ENCODE measurements at places on chromosomes 7 and 10.

GRCh38 chr7:99218406-99219184 is 10.7 kb upstream of the KPNA7 start:
- no peak for DNase-seq

GRCh38 chr7:51021906-51022570 is 239.3 kb upstream of the GRB10 start:
- no peak for DNase-seq

DNA sequence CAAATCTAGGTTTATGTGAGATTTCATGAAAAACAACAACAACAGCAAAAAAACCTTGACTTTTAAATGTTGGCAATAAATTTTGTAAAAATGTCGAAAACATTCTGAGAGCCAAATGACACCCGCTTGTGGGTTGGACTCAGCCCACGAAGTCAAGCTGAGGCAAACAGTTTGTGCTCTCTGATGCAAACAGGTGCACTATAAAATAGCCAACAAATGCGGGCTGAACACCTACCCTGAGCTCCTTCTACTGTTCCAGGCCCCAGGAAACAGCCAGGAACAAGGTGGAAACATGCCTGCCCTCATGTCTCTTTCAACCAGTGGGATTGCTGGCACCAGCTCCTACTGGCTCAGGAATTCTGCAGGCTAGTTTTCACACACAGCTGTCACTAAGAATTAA is 105.0 kb upstream of the ZNF716 start:
- DNase-seq: no peak

- DNase-seq: no peak
Measured at GRCh38 chr7:117347962-117348672, 25.3 kb upstream of the WNT2 start.

GRCh38 chr10:52258799-52259425 is 55.2 kb upstream of the DKK1 start:
- no peak for DNase-seq

DNA sequence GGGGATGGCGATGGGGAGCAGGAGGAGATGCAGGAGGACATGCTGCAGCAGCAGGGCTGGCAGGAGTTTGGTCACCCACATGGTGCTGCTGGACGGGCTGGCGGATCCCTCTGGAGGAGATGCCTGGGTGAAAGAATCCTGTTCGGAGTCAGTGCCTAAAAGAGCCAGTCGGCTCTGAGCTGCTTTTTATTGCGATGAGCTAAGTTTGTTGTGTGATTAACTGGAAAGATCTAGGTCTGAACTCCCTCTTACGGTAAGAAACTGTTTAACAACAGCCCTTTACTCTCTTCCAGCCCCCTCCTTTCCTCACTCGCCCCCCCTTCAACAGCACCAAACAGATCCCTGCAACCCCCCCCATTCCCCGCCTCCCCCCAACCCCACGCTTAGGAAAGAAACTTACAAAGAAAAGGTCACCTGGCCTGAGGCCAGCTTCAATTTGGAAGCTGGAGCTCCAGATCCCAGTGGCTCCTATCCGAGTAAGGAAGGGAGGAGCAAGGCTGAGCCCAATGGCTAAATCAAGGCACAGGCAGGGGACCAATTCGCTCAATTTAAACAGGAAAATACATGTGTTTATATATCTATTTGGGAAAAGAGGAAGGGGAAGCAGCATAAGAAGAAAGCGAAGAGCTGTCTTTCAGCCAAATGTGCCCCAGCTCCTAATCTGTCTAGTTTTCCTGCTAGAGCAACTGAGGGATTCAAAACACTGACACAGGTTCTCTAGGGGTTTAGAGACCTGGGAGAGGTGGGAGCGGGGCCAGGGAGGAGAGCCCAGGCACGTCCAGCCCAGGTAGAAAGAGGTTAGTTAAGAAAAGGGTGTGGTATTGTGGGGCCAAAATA is at the start of gene HGF:
Gene HGF, minus strand, starts transcription at position 157 of the 837 bp plus-strand sequence. Its CDS starts 76 bp downstream, at position 81.
- no peak for DNase-seq

DNA sequence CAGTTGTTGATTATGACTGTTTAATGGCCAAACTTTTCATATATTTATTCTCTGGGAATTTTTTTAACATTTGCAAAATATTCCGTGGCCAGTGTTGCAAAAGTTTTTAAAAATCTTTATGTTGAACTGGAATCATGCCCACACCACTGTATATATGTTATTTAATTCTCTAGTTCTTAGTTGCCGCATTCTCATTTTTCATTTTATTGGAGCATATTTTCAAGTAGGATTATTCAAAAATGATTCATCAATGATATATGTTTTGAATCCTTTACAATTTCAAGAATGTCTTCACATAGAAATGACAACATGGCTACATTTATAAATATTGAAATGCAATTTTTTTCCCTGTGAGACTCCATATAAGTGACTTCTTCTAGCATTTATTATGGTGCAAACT is 188.6 kb upstream of the LRRTM3 start:
- DNase-seq: no peak

DNA sequence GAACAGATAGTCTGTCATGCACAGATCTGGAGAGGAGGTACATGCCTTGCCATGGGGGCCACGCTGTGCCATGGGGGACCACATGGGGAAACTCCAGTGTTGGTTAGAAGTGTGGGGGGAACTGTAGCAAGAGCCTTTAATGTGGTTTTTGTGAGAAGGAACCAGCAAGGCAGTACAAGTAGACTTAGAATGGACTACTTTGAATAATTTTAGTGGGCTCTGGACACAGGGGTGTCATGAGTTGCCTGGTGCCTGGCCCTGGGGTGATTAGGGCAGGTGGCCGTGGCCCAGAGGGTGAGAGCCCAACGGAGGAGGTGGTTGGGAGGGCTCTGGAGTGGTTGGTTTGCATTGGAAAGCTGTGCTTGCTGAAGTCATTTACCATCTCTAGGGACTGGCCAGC is 77.2 kb downstream of the CXCL12 start:
- DNase-seq: no peak

- DNase-seq: no peak
Measured at GRCh38 chr7:139570626-139571025, 47.1 kb downstream of the CLEC2L start.

DNA sequence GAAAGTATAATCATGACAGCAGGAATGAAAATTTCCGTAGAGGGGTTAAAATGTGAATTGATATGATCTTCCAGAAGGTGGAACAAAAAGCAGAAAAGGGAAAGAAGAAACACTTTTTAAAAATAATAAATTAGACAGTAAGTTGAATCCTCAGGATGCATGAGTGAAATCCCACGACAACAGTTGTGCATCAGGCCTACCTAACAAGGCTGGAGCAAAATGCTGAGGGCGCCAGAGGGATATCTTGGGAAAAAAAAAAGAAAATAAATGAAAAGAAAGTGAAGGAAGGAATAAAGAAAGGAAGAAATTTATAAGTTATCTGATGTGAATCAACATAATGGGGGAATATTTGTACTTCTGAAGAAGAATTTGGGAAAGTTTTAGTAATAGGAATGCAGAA is 13.0 kb upstream of the HUS1 start:
- no peak for DNase-seq

- no peak for DNase-seq
Measured at GRCh38 chr7:41315764-41316163, 387.1 kb downstream of the INHBA start.

DNA sequence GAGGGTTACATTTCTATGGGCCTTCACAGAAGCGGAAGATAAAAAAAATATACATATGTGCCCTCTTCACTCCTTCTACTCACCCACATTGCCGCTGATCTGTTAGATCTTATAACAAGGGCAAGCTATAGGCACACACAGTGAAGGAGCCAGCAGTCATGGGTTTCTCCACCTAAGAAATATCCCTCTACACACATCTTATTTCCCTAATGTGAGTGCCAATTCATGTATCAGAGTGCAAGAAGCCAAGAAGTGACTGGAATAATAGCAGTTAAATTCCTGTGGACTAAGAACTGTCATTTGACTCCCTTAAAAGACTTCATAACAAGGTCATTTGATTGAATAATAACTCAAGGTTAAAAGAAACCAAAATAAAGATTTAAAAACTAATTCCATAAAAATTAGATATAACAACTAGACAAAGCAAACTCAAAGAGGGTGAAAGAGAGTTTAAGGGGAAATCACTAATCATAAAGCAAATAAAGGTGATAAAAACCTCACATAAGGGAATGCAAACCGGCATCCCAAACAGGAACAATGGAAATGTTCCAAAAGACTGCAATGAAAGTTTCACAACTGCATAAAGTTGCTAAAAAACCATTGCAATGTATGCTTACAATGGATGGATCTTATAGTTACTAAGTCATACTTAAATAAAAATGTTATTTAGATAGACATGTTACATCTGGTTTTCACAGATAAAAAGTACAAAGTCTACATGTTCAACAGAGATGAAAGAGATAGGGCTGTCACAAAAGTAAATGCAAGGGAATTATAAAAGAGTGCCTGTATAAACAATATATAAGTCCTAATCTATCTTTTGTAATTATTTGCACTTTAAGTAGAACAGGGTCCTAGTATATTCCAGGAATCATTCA is 42.8 kb downstream of the ARHGAP21 start:
- DNase-seq: no peak

DNA sequence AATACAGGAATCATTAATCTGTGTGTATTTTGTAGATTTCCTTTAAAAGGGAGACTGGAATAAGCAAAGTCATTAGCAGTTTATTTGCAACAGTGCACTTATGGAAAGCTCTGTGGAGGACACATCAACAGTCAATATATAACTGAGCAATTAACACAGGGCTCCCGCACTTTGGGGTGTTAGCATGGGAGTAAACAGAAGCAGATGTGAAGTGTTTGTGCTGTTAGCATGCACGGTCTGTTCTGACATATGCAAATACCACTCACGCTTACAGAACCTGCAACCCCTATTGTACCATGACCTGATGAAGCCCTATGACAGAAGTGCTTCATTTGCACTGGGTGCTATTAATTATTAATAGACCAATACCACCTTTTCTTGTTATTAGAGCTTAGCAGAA is 118.9 kb downstream of the PPP1R3A start:
- no peak for DNase-seq

DNA sequence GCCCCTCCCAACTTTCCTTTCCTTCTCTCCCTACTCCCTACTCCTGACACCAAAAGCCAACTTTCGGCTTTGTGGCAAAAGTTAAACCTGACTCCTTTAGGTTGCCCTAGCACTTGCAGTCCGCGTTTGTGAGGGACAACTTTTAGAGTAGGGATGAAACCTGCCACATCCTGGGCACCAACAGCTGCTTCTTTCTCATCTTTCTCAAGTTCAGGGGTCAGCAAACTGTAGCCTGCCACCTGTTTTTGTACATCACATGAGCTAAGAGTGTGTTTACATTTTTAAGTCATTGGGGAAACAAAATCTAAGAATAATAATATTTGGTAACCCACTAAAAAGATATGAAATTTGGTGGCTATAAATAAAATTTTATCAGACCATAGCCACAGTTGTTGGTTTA is 660.6 kb downstream of the KCNMA1 start:
- no peak for DNase-seq

- DNase-seq: no peak
Measured at GRCh38 chr10:87038786-87039185, 18.7 kb downstream of the FAM25A start.

DNA sequence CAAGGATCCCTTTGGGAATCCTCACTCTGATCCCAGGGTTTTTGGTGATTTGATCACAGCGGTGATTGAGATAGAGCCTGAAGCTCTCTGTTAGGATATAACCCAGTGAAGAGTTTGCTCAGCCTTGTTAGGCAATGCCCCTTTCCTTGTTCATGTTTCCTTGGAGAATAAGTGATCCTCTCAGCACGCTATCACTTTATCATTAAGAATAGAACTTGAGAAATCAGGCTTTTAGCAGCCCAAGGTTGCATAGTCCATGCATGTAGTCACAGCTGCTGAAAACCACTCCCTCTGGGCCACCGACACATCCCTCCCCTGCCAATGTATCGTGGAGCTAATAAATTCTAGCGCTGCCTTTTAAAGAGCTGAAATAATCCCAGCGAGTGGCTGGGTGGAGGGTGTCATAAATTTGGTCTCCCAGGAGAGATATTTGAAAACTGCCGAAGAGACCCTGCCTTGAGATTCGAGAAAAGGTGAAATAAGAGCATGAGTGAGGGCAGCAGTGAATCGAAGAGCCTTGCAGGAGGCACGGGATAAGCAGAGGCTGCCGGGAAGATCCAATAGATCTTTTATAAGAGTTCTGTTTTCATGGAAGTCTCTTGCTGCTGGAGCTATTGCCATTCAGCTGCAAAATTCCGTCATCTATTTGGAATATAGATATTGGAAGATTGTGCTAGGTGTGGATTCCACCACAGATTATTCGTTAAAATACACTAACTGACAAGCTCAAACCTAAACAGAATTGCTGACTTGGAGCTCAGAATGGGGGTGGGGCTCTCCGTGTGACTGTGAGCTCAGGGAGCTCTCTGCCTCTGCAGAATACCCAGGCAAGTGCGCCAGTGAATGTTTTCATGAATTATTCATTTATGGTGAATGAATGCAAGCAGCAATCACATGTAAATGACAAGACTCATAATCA is 249.8 kb downstream of the TRIL start:
- DNase-seq: peak; percentile 5

DNA sequence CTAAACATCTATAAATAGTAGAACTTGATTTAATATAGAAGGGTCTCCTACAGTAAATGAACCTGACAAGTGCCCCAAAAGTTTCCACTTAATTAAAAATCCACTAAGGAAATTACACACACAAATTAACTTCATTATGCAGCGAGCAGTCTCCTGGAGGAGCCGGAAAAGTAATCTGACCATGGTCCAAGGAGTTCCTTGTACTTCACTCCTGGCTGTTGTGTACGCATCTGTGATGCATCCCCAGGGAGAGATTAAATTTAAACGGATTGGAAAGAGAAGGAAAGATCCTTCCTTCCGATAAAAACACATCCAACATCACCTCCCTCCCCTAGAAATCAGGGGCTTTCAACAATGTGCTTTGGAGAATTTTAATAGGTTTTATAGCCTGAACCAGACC is 85.5 kb downstream of the PARD3 start:
- DNase-seq: no peak

DNA sequence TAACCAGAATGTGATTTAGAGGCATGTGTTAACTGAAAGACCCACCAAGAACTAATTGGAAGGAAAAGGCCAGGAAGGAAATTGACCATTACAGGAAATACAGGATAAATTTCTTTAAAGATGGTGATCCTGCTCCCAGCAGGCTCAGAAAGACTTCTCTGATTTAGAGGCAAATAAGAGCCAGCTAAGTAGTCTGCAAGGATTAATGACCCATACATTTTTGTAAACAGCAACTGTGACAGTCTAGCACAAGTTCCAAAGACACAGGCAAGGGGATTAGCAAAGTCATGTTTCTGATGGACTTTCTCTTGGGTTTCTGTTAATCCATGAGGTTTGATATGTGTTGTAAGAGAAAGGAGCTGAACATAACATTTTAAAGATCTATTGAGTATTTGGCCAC is 425.0 kb downstream of the HTR7 start:
- DNase-seq: peak; percentile 44

- DNase-seq: no peak
Measured at GRCh38 chr10:69574571-69574978, 1.4 kb upstream of the NEUROG3 start.

- DNase-seq: no peak
Measured at GRCh38 chr10:79050896-79051555, 17.7 kb upstream of the ZMIZ1 start.

GRCh38 chr7:73974101-73974947 is 53.6 kb upstream of the ELN start:
- DNase-seq: no peak

Measured in DMS79 treated with DMSO at 0.1 percent for 48 hours (cell line).